ENCODE measurements at places on chromosomes 13 and 19. TPM values are rescaled to one million over a fixed set of nuclear protein-coding genes. Genes with fewer than 3 reads are reported as not detected.

Gene NKG7
- total RNA-seq = 1.1 TPM

Gene CYP2F1
- total RNA-seq = 0.77 TPM

Gene ATXN8OS
- not detected for total RNA-seq

Gene GRK1
- total RNA-seq = 25.6 TPM

Gene GAMT
- 26.2 TPM for total RNA-seq

Gene ITGBL1
- total RNA-seq = 30.7 TPM

Gene KIR2DL3
- total RNA-seq = not detected

Gene ZNF563
- total RNA-seq = 10.9 TPM
